WTC11 (cell line): ENCODE measurements at places on chromosomes 5 and 9. TPM values are rescaled to one million over a fixed set of nuclear protein-coding genes. Genes with fewer than 3 reads are reported as not detected.
A peak's percentile ranks its signal among the peaks of the same experiment; 100 is the strongest.

DNA sequence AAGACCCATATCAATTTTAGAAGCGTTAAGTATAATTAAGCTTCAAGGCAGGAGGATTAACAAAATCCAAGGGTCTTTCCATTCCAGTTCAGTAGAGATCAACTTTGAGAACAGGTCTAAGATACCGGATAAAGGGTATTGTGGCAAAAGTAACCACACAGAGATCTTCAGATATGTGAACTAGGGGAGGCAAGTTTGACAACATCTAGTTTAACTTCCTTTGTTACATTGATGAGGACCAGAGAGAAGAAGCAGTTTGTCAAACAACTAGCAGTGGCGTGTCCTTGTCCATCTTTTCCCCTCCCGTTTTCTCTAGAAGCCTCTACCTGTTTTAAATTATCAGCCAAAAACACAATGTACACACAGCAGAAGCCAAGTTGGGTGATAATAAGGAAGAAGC, 8.6 kb downstream of the SLC36A2 start:
- no peak for DNase-seq
- peaks cover 13% of the 10 kb centered on the region for H3K27me3 ChIP-seq
- H3K4me3 ChIP-seq = no peak overlapping the region

GRCh38 chr9:133584167-133584558, 25.0 kb downstream of the FAM163B start:
- H3K4me1 ChIP-seq = peaks cover 33% of the 10 kb centered on the region
- peak overlapping the region; percentile 69 for H3K27ac ChIP-seq
- DNase-seq = no peak
- H3K27me3 ChIP-seq = 0 out of 2 replicates have a peak, but pooled peaks cover 4% of the 10 kb centered on the region
- H3K36me3 ChIP-seq = peaks cover 4% of the 10 kb centered on the region

CCL27 gene
- 0.68 to 1.0 TPM (median 0.89 TPM) in 3 replicates for total RNA-seq

DNA sequence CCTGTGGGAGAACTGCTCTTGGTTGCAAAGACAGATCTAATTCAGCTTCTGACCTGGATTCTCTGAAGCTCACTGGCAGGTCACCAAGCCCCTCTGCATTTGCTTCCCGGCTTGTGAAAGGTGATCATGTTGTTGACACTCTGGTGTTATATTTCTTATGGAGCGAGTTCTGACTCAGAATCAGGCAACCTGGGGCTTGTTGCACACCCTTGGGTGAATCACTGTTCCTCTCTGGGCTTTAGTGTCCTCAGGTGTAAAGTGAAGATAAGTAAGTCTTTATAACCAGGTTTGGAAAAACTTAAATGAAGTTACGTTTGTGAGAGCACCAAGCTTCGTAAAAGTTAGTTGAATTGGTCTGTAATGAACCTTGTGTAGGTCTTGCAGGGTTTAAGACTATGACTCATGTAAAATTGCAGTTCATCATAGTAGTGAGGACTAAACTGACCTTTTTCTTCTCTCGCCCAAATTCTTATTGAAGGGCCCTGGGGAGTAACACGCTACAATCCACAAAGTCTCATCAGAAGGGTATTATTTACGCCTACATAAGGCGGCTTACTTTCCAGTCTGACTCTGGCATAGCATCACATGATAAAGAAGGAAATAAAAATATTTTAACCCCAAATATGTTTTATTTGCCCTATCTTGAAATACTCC, 218.6 kb downstream of the TMEM38B start:
- H3K27ac ChIP-seq = peak overlapping the region; percentile 91
- H3K4me3 ChIP-seq = no peak overlapping the region
- peaks cover 13% of the 10 kb centered on the region for H3K36me3 ChIP-seq

TMC1 gene
- 0.31 to 0.41 TPM (median 0.32 TPM) in 3 replicates for total RNA-seq

NSD1 gene
- total RNA-seq = 144 to 153 TPM (median 148 TPM) in 3 replicates

FOXD4 gene
- 0.13 to 0.25 TPM (median 0.21 TPM) in 3 replicates for total RNA-seq

DNA sequence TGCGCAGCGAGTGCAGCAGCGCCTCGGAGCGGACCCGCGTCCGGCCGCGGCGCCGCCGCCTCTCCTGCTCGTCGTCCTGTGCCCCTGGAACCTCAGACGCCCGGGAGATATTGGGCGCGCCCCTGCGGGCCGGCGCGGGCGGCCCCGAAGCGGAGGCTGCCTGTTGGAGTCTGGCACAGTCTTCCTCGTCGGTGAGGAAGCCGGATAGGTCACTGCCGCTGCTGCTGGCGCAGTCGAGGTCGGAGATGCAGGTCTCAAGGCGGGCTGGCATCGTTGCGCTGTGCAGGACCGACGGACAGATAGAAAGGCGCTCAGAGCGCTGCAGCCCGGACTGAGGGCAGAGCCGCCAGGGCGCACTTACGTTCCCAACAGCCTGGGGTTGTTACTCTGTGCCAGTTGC, 344 bp downstream of the NEUROG1 start:
- peak overlapping the region; percentile 64 for H3K4me3 ChIP-seq
- peaks cover 15% of the 10 kb centered on the region for H3K4me1 ChIP-seq
- H3K27ac ChIP-seq = no peak overlapping the region
- DNase-seq = no peak
- no peaks in the 10 kb centered on the region for H3K36me3 ChIP-seq
- H3K27me3 ChIP-seq = peaks cover 100% of the 10 kb centered on the region

DNA sequence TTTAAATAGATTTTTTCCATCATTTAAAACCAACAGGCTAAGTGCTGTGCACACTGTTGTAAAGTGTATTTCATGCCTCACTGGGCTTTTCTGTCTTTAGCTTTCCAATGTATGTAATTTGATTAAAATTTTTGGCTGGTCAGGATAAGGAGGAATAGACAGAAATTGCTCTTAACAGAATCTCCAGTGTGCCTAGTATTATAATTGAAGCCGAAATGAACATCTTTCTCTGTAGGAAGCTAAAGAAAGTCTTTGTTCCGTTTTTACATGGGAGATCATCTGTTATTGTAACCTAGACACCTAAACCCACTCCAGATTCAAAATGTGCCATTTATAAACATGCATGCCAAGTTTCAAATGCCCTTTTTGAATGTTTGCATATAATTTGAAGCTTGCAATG, 54.5 kb upstream of the SMIM15 start:
- H3K4me3 ChIP-seq = no peak overlapping the region
- no peak for DNase-seq
- no peaks in the 10 kb centered on the region for H3K27me3 ChIP-seq
- no peak overlapping the region for H3K27ac ChIP-seq
- no peaks in the 10 kb centered on the region for H3K4me1 ChIP-seq

GRCh38 chr5:157603333-157604190, 28.0 kb upstream of the ADAM19 start:
- H3K36me3 ChIP-seq = no peaks in the 10 kb centered on the region
- H3K4me1 ChIP-seq = no peaks in the 10 kb centered on the region
- DNase-seq = no peak
- no peaks in the 10 kb centered on the region for H3K27me3 ChIP-seq

SQSTM1 gene
- total RNA-seq = 78.5 to 95.2 TPM (median 86.5 TPM) in 3 replicates

IFNA14 gene
- total RNA-seq = not detected in 3 replicates

GRCh38 chr5:178277866-178278265, 45.3 kb upstream of the PHYKPL start:
- peaks cover 4% of the 10 kb centered on the region for H3K4me1 ChIP-seq
- peaks cover 6% of the 10 kb centered on the region; the same call in 1 of the 2 replicates for H3K36me3 ChIP-seq
- peaks cover 8% of the 10 kb centered on the region for H3K27me3 ChIP-seq

DNA sequence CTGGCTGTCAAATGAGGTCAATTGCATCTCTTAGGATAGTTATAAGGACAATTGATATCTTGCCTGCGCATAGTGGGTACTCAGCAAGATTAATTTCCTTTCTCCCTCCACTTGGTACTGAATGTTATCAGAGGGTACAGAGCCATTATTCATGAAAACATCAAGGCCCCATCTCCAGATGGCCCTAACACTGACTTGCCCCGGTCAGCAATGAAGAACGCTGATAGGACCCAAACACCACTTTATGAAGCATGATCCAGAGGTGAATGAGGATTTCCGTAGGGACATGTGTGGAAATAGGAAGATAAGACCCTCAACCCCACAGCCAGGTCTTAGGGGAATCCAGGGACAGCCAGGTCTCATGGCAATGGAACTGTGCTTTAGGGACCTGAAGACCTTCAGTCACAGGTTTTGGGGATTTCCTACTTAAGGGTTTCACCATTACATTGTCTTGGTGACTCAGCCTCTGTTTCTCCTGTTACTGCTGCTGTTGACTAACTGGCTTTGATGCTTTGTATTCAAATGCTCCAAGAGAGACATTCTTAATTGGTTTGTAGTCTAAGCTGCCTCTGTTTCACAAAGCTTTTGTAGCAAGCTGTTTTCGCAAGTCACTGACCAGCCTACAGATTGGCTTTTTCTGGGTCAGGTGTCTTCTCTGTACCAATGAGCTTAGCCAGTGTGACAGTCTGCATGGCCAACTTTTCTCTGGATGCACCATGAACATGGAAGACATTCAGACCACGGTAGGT, 35.3 kb upstream of the IQGAP2 start:
- peaks cover 27% of the 10 kb centered on the region for H3K4me1 ChIP-seq
- peaks cover 4% of the 10 kb centered on the region for H3K36me3 ChIP-seq
- H3K4me3 ChIP-seq = no peak overlapping the region
- DNase-seq = no peak

GRCh38 chr5:109833946-109834345, 144.2 kb downstream of the MAN2A1 start:
- no peak for DNase-seq
- no peak overlapping the region for H3K27ac ChIP-seq
- H3K4me3 ChIP-seq = no peak overlapping the region
- H3K27me3 ChIP-seq = no peaks in the 10 kb centered on the region
- peaks cover 33% of the 10 kb centered on the region for H3K4me1 ChIP-seq

DNA sequence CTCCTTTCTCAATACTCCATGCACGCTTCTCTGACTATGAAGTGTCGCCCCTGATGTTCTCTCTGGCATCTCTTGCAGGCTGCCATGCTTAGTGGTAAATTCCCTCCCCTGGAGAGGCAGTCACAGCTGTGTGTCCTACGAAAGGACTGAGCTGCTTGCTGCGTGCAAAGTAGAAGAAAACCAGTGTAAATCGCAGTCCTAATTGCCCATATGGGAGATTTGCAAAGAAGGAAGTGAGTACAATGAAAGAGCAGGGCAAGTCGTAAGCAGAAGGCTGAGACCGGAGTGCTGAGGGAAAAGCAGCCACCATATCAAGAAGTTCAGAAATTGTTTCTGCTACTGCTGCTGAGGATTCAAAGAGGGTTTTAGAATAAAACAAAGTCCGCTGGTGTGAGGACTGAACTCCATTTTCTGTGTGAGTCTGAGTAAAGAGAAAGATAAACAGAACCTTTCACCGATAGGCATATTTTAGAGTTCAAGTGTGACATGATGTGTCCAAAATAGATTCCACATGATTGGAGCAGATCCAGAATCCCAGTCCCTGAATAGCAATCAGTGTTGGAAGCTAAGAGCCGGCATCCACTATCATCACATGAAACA, 507.8 kb upstream of the MPDZ start:
- no peaks in the 10 kb centered on the region for H3K36me3 ChIP-seq
- no peaks in the 10 kb centered on the region for H3K27me3 ChIP-seq
- no peak overlapping the region for H3K4me3 ChIP-seq
- H3K4me1 ChIP-seq = peaks cover 4% of the 10 kb centered on the region
- H3K27ac ChIP-seq = no peak overlapping the region; the same call in 1 of the 2 replicates

DNA sequence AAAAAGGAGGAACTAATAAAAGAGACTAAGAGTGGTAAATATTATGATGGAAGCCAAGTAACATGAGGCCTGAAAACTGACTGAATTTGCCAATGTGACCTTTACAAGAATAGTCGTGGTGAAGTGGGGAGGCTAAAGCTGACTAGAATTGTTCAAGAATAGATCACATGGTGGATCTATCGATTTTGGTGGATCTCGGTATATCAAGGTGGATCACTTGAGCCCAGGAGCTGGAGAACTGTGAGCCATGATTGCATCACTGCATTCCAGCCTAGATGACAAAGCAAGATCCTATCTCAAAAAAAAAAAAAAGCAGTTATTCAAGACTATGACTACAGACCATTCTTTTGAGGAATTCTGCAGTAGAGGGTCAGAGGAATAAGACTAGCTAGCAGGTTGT, 15.1 kb downstream of the ERMP1 start:
- no peak overlapping the region for H3K4me3 ChIP-seq
- no peak for DNase-seq
- no peak overlapping the region for H3K27ac ChIP-seq
- H3K27me3 ChIP-seq = no peaks in the 10 kb centered on the region
- H3K4me1 ChIP-seq = no peaks in the 10 kb centered on the region

AP3S1 gene
- total RNA-seq = 60.8 to 78.5 TPM (median 71.2 TPM) in 3 replicates

- H3K36me3 ChIP-seq = 0 out of 2 replicates have a peak, but pooled peaks cover 2% of the 10 kb centered on the region
- no peak overlapping the region for H3K27ac ChIP-seq
- no peak for DNase-seq
- H3K4me3 ChIP-seq = no peak overlapping the region
Observed at GRCh38 chr5:109874108-109874507, 184.4 kb downstream of the MAN2A1 start.

GRCh38 chr5:126468091-126468490, 44.9 kb downstream of the GRAMD2B start:
- peaks cover 20% of the 10 kb centered on the region for H3K4me1 ChIP-seq
- H3K27ac ChIP-seq = no peak overlapping the region
- H3K27me3 ChIP-seq = peaks cover 37% of the 10 kb centered on the region
- H3K4me3 ChIP-seq = no peak overlapping the region

LTC4S gene
- total RNA-seq = 2.6 to 4.5 TPM (median 3.0 TPM) in 3 replicates

DNA sequence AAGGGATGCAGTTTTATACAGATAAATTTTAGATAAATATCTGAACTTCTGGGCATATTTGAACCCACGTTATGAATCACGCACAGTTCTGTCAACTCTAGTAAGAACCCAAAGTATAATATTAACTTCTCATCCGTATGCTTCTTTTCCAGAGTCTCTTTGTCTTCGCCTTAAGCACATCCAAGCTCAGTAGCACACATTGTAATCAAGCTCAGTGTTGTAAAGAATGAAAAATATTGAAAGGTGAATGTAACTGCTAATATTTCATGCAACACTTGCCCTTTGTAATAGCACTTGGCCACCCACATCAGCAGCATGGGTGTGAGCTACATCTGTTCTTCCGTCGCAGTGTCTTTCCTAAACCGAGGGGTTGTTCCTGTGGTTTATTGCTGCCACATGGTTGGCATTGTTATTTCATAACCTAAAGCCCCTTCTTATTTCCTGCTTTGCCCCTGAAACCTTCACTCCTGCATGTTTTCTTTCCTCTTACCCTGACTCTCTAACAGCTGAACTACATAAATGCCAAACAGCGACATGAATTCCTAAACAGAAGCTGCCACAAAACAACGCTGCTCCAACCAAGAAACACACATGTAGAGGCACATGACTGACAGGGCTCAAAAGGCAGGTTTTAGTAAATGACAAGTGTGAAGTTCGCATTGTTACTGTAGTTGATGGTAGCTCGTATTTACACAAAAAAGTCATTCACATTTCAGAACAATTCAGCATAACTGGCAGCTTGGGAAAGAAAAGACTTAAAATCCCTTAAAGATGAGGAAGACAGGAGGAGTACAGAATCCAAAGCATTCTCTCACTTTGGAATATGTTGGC, 190.1 kb upstream of the MEF2C start:
- H3K27ac ChIP-seq = no peak overlapping the region
- DNase-seq = no peak
- no peaks in the 10 kb centered on the region for H3K27me3 ChIP-seq
